Esophagus squamous epithelium (tissue), 5 donors: ENCODE measurements at places on chromosomes 2 and 18.

DNA sequence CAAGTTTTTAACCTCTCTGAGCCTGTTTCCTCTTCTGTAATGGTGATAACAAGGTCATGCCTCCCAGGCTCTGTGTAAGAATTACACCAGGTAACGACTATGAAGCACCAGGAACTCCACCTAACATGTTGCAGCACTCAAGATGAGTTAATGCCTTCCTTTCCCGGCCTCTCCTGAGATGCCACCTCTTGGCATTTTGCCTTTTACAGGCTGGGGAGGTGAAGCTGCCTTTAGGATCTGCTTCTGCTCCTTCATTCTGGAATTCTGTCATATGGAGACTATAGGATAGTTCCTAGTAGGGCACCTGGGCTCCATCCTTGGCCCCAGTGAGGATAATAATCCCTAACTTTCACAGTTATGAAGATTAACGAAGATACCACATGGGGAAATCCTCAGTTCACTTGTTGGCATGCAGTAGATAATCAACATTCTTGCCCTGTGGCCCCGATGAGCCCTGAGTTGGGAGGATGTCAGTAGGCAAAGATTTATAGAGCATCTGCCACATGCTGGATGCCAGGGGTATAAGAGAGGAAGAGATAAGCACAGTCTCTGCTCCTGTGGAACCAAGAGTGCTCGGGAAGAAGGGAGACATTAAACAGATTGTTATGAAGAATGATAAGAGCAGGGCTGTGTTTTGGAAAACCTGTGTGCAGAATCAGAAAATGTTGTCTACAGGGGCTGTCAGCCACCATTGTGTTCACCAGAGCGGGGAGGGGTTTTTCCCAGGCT lies 43.9 kb upstream of the KCNF1 start:
- DNase-seq: no peak

GRCh38 chr2:234952270-234953115 lies 676 bp downstream of the SH3BP4 start:
- no peak for DNase-seq

GRCh38 chr2:141020346-141020745 lies 1110.5 kb downstream of the LRP1B start:
- no peak for DNase-seq

- DNase-seq: no peak
These were observed 238.5 kb upstream of the FBXO11 start for GRCh38 chr2:48144777-48145176.

DNA sequence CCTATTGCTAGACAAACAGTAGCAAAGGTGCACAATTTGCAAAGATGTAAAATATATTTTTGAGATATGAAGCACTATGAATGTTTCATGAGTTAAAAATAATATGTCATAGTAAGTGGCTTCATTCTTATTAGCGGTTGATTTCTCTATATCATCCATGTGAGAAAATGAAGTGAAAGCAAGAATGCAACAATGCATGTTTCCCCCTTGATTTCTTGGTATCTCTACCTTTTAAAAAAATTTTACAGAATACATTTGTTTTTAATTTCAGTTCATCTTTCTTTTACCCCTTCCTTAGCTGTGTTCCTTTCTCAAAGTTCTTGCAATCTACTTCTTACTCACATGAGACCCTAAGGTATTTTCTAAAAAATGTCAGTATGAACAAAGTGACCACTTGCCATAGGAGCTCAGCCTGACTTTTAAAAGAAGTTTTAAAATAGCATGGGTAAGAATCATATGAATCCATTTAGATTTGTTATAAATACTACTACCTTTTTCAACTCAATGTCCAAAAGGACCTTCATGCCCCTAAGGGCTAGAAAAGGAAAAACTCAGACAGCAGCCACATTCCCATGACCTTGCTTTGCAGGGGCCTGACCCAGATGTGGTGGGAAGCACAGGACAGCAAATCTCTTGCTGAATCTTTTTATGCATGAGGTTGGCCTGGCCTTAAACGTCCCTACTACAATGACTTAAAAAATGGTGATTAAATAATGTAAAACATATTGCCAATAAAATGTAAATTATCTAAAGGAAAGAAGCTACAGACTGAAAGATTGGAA lies 14.8 kb upstream of the SLC38A11 start:
- DNase-seq: no peak

- DNase-seq: no peak
These were observed 324.4 kb downstream of the GBX2 start for GRCh38 chr2:235843591-235844395.

DNA sequence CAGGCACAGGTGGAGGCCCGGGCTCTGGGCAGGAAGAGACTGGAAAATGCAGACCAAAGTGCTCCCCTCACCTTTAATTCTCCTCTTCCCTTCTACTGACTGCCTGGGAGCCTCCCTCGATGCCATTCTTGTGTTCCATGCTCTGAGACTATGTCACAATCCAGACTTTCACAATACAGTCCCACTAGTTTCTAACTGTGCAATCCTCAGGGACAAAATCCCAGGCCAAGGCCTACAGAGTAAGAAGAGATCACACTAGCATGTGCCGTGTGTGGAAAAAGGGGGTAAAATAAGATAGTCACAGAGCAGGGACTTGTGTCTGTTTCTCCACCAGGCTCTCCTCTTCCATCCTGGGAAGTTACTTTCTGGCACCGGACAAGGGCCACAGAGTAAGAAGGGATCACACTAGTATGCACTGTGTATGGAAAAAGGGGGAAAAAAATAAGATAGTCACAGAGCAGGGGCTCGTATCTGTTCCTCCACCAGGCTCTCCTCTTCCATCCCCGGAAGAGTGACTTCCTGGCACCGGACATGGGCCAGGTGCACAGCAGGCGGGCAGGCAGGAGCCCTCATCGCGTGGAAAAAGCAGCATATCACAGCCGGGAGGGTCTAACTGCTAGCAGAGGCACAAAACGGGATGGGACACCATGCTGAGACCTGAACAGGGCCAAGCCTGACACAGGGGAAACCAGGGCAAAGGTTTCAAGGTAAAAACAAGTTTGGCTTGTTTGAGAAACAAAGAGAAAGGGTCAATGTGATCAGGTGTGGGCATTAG lies 9.6 kb downstream of the CYB5A start:
- no peak for DNase-seq
